ENCODE measurements at places on chromosomes 7 and 10.

DNA sequence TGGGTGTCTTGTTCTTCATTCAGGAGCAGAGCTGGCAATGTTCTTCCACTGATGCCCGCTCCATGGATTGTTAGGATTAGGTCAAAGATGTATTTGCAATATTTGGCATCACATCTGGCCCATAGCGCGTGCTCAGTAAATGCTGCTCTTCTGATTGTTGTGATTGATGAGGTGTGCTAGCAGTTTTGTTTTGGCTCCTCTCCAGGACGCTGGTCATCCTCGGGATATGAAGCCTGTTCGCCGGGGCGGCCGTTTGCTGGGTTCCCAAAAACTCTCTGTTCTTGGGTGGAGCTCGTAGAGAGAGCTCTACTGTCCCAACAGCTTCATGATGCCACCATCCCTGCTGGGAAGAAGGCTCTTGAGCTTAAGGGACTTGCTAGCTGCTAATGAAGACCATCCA is 96.9 kb downstream of the XRCC2 start:
- no peak for DNase-seq

GRCh38 chr10:52752801-52753445 is 19.7 kb downstream of the MBL2 start:
- DNase-seq: no peak

DNA sequence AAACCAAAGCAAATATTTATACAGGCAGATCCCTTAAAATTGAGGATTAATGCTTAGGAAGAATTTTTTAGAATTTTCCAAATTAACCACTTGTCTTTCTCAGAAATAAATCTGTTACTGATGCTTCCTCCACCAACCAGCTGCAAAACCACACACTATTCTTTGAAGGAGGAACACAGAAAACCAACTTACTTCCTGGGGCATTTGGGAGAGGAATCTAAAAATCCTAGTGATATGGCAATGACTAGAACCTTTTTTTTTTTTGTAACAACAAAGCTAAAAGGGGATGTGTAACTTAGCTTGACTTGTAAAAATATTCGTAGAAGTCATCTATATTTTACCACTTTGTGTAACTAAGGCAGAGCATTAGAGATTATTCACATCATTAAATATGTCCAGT is 5.1 kb upstream of the TM9SF3 start:
- DNase-seq: no peak

- no peak for DNase-seq
Measured at GRCh38 chr7:107056728-107057473, 12.4 kb downstream of the PRKAR2B start.

DNA sequence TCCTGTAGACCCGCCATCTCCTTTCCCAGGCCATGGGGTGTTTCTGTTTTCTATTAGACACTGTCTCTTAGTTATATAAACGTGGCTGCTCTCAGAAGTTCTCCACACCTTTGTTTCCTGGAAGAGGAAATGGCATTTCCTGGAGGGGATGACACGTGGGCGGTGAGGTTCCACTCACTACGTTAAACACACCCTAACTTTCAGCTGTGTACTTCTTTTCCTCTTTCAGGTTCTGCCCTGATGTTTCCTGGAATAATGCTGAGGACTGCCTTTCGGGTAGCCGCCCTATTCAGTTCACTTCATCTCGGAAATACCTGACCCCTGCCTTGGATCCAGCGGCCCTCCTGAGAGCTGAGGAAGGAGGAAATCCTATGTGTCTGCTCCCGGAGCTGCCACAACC is 3.4 kb upstream of the PRKCQ start:
- DNase-seq: no peak

DNA sequence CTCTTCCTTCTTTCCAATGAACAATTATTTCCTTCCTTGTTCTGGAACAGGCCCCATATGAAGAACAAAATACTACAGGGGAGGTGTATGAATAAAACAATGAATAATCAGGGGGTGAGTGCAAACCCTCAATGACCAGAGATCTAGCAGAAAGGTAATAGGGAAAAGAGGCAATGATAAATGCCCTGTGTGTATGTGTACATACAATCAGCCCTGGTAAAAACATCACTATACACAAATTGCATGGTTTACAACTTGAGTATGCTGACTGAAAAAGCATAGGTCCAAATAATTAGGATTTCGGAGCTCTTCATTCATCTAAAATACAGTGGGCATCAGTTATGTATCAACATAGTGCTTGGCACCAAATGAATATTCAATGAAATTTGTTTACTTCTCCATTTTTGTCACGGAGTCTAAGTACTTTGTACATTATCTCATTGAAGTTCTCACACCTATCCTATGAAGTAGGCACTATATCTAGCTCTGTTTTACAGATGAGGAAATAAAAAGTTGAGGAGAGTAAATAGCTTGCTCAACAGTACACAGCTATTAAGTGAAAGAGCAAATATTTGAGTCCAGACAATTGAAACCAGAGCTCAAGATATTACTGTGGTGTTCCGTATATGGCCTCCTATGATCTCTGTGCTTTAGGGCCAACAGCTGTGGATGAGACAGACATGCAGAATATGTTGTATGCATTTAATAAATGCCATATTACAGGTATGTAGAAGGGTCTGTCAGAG is 1065.4 kb downstream of the SORCS3 start:
- DNase-seq: no peak

Measured in AG09319 (cell line).